Spleen (tissue), 13 donors: ENCODE measurements at places on chromosomes 7 and 10. TPM values are rescaled to one million over a fixed set of nuclear protein-coding genes. Genes with fewer than 3 reads are reported as not detected.

The SH2D4B gene
- 0.11 TPM for total RNA-seq

The TMEM213 gene
- total RNA-seq, result not detected

The ZNF239 gene
- total RNA-seq, result 2.0 TPM

The RSU1 gene
- 62.7 TPM for total RNA-seq

The MCM7 gene
- total RNA-seq, result 67.0 TPM

The C7orf25 gene
- total RNA-seq, result 8.3 TPM

The PLPP4 gene
- total RNA-seq, result not detected

The SEMA4G gene
- total RNA-seq, result 0.82 TPM

The NKX1-2 gene
- total RNA-seq, result not detected

The ZNF853 gene
- 8.1 TPM for total RNA-seq

The GPR158 gene
- total RNA-seq, result 0.51 TPM

The UCMA gene
- total RNA-seq, result not detected

The EFCAB10 gene
- not detected for total RNA-seq

The MICALL2 gene
- total RNA-seq, result 51.3 TPM

The LRIT2 gene
- total RNA-seq, result not detected

The SLC26A3 gene
- not detected for total RNA-seq
